ENCODE measurements at places on chromosomes 6 and 20.

DNA sequence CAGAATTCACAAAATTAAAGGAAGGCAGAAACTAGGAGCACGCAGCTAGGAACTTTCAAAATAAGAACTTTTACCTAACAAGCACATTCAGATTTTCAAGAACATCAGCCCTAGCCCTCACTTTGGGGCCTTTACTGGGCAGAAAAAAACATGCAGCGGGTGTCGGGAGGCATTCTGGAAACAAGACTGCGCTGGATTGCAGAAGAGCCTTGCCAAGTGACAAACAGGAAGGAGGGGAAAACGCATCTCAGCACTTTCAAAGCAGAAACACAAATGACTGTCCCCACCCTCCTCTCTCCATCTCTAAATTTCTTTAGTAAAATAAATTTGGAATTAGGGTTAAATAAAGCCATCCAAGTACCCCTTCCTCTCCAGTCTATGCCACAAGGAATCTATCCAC is 74.6 kb upstream of the RREB1 start:
- DNase-seq: no peak

- DNase-seq: no peak
These were observed 9.5 kb downstream of the TAAR2 start for GRCh38 chr6:132614554-132614953.

DNA sequence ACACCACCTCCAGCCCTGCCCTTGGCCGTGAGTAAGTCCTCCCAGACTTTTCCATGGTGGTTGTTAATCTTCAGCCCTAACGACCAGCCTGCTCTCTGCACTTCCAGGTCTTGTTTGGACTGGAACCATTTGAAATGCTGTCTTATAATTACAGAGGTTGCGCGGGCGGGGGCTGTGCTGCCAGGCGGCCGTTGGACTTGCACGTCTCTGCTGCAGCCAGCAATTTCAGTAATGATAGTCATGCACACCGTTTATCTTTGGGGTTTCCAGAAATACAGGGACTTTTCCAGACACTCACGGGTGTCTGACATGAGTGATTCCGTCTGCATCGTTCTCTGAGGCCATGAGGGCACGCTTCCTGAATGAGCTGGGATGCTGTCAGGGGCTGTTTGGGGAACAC is 118.2 kb downstream of the BMP7 start:
- no peak for DNase-seq

GRCh38 chr6:70956451-70957283 is at the start of gene B3GAT2:
TSS of gene B3GAT2 (minus strand) at chr6:70957060. CDS start at chr6:70956429, 631 bp downstream.
- no peak for DNase-seq

- peak; percentile 85 for DNase-seq
These were observed 7.4 kb upstream of the SLC12A5 start for GRCh38 chr20:46021361-46022359.

All from T47D (cell line).